ENCODE measurements at places on chromosomes 7 and 10.

DNA sequence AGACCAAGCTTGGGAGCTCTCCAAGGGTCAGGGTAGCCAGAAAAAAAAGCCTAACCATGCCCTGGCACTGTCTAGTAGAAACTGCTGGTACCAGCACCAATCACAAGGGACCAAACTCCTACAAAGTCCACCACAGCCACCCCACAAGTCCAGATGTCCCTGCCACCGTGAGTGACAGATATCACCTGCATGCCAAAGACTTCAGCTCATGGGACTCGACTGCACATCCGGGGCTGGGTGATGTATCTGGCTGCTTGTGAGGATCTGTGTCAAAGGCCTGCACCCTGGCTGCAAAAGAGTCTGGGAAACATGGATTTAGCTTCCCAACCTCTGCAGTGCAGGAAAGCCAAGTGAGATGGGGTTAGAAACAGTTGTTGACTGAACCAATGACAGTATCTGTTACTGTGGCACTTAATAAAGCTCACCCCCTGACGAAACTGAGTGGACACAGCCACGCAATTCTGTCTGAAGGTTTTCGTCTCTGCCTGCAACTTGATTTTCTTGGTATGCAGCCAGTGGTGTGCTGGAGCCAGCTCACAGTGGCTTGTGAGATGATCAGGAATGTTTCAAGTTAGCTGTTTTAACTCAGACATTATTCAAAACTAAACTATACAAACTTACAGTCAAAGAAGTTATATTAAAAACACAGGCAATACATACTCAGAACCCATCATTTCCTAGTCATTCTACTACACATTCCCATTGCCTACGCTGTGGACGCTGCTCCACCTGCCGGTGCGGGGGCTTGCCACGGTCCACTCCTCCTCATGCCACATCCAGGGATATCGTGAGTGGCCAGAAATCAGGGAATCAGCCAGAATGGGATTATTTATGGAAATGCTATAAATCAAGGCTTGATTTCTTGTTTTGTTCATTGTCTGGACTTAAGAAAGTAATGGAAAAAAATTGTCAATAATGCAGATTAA lies 9.2 kb downstream of the ZNF488 start:
- no peak for DNase-seq

GRCh38 chr10:70753026-70753663 lies 32.0 kb downstream of the TBATA start:
- no peak for DNase-seq

- no peak for DNase-seq
These were observed 214.4 kb upstream of the KIAA1217 start for GRCh38 chr10:23994459-23995046.

- DNase-seq = no peak
These were observed 33.1 kb upstream of the ARMC3 start for GRCh38 chr10:22894714-22895113.

DNA sequence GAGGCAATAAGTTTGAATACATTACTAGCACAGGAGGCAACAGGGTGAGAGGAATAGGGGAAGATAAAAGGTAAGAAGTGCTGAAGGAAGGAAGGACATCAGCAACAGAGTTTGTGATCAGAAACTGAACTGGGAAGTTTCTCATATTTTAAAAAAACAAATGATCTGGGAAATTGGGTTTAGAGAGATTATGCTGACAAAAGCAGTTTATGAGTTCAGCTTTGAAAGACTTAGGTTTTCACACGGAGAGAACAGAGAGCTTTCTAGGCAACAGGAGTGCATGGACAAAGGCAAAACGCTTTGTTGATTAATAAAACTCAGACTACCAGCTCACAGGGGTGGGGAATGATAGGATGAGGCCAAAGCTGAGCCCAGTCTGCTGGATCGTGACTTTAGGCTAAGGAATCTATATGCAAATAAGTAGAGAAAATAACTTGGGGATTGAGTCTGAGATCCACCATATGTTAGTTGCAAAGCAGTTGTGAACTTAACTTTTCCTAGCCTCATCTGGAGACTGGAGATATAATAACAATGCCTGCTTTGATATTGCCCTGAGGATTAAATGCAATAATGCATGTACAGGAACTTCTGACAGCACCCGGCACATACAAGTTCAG lies 4.2 kb downstream of the OSBPL3 start:
- DNase-seq = no peak

DNA sequence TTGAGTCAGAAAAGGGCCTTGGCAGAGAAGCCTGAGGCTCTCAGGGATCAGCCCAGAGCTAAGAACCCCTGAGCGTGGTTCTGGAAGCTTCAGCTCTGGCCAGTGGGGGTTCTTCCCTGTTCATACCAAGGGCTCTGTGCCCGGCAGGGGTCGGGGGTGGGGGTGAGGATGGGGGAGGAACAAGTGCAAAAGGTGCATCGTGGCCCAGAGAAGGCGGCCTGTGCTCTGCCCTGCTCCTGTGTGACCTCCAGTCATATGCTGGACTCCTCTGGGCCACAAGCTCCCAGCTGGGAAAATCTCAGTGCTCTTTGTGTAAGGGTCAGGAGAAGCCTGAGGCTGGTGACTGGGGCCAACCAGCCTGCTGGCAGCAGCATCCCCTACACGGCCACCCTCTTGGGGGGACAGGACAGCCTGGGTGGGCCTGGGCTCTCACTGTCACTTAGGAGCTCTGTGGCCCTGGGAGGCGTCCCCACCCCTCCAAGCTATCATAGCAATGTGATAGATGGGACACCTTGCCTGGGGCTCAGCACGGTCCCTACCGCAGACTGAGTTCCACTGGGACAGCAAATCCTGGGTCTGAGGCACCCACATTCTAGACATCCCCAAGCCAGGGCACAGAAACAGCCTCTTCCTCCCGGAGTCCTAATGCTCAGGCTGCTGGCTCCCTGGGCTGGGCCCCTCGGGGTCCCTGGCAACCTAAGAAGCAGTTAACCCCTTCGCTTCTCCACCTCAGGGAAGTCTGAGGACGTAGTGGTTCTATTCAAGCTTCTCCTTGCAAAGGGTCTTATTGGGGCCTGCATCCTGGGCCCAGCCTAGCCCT lies 2.5 kb downstream of the MMRN2 start:
- DNase-seq = no peak

DNA sequence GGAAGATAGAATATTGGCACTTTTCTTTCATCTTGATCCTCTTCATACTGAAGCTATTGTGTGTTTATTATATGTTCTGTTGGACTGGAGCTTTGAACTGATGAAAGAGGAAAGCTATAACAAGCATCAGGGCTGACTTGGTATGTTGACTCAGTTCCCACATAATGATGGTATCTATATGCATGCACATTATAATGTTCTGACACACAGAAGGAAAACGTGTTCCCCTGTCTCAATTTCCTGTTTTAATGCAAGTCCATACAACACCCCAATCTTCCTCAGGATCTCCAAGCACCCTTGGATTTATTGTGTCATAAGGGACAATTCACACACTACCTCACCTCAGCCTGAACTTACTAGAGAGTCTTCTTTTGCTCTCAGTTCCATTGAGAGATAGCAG lies 8.3 kb upstream of the WASL start:
- DNase-seq = no peak

DNA sequence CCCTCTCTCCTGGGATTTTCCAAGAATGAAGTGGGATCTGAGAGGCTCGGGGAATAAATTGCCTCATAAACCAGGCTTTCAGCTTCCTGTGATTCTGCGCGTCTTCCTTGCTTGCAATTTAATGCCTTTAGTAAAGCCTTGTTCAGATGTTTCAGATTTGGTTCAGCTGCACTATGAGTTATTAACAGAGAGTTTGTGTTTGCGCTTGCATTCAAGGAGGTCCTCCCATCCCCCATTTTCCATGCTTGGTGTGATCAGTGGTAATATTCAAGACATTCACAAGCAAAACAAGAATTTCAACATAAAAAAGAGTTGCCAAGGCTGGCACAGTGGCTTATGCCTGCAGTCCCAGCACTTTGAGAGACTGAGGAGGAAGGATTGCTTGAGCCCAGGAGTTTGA lies 1068.9 kb downstream of the TYW1 start:
- no peak for DNase-seq

DNA sequence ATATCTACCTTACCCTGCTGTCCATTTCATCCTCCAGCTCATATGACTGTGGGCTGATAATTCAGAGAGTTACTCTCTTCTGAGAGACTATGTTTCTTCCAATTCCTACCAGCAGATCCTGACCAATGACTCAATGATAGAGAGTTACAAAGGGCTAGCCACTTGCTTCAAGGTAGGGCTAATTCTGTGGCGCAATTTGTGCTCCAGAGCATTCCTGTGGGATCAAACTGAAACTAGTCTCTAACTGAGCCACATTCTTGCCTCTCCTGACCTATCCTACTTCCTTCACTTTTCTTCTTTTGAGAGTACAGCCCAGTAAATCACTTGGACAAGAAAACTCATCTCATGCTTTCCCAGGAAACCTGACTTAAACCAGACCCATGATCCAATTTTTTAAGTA lies 17.9 kb upstream of the ASZ1 start:
- no peak for DNase-seq

- no peak for DNase-seq
These were observed 32.5 kb downstream of the C7orf33 start for GRCh38 chr7:148622887-148623585.

DNA sequence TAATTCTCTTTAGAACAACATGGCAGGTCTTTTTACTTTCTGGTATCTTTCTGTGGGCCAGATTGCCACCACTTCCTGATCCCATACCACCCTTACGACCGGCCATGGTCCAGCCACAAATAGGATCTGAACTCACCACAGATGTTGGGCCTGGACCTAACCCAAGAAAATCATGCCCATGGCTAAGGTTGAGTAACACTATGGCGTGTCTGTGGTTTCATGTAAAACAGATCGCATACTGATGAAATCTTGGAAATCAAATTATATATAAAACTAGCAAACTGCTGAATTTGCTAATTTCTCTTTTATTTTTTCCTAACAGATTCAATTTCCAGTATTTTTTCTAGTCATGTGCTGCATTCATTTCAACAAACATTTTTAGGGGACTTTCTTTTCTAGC lies 77.2 kb downstream of the CH25H start:
- DNase-seq = no peak

DNA sequence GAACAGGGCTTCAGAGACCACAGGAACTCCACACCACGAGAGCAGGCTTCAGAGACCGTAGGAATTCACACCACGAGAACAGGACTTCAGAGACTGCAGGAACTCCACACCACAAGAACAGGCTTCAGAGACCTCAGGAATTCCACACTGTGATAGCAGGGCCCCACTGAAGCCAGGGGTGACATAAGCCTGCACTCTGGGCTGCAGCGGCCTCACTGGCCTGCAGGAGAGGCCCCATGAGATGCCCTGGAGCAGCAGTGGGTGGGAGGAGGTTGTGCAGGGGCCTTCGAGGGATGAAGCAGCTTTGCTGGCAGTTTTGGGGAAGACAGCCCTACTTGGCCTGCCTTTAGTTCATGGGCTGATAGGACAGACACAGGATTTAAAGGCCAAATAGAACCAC lies 614.7 kb downstream of the PTPRN2 start:
- DNase-seq = no peak

- DNase-seq = no peak
These were observed 563 bp upstream of the JMJD1C start for GRCh38 chr10:63466144-63466935.

GRCh38 chr10:90288391-90288933 lies 569.4 kb downstream of the HTR7 start:
- no peak for DNase-seq

DNA sequence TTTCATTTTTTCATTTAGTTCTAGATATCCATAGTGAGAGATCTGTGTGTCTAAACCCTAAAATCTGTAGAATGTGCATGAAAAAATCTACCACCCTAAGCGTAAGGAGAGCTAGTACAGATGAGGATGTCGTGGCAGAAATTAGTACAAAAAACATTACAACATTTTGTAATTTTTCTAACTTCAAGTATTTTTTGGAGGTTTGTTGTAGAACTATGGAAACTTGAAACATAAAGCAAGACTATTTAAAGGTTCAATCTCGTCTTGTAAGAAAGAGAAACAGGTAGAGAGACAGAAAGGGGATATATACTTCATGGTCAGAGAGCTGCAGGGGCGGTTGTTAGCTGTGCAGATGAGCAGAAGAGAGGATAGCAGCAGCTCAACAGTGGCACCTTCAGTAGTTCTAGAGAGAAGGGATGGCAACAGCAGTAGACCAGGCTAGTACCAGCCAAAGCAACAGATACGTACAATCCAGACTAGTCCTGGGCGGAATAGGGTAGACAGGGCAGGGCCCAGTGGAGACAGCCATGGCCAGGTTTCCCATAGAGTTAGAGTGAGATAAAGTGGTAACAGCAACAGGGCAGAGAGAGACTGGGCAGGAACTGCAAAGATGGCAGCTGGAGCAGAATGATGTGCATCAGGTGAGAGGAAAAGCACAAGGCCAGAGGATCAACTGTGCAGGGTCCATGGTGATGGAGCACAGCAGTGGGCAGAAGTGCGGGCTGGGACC lies 145.2 kb downstream of the FRMD4A start:
- DNase-seq = no peak

GRCh38 chr7:15709978-15710377 lies 23.5 kb upstream of the MEOX2 start:
- no peak for DNase-seq

DNA sequence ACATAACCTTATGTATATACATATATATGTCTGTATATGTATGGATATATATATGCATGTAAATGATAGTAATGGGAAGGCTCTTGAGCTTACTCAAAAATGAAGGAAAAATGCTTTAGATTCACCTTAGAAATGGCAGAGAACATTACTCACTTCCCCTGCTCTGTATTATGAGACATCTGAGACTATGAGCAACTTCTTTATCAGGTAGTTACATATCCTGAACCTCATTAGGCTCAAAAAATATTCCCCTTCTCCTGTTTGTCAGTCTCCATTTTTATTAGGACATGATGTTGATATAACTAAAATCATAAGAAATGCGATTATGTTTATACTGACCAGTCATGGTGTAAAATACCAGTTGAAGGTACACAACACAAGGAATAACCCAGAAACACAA lies 800.1 kb upstream of the ZWINT start:
- no peak for DNase-seq

DNA sequence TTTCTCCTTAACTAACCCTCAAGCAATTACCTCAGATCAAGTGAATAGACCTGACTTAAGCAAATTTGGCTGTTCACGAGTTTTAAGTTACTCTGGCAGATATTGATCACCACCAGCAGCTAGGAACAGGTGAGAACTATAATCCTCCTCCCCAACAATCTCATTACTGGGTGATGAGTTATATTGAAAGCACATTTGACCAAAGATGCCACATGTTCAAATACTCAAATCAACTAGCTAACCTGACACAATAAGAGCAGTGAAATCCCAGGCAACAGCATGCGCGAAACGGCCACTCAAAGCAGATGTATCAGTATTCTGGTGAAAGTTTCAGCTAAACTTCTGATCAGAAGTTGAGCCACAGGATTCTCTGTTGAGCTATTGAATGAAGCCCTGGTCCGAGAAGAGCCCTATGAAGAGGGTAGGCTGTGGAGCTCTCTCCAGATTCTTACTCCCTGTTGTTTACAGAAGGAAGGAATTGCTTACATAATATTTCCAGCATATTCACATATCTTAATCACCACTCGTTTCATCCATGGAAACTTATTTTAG lies 52.6 kb downstream of the CAV1 start:
- no peak for DNase-seq

GRCh38 chr10:29859521-29860130 lies 199.8 kb downstream of the JCAD start:
- no peak for DNase-seq

Measured in 8988T (cell line).